Activated T-helper 17 cell treated with anti-CD3 and anti-CD28 coated beads, Interleukin-2, amount 50 U/mL, for 72 hours (primary cell): ENCODE measurements at places on chromosomes 11 and 22.
A peak's percentile ranks its signal among the peaks of the same experiment; 100 is the strongest.

DNA sequence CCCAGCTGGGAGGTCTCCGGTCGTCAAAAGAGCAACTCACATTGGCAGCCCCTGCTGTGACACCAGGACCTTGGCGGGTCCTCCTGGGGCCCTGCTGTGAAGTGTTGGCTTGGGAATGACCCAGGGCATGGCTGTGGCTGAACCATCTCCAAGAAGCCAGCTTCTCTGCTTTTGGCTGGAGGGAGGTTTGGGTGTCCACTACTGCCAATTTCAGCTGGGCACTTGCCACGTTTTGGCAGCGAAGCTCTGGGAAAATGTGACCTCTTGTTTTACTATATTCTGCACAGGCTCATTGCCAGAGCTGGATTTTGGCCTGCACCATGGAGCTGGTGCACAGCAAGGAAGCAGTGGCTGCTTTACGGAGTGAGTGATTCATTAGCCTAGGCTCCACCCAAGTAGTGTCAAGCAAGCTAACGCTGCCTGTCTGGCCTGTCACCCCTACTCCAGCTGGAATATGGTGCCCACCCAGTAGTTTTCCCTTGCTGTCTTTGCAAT, 24.3 kb upstream of the SMCO4 start:
- ATAC-seq: no peak

DNA sequence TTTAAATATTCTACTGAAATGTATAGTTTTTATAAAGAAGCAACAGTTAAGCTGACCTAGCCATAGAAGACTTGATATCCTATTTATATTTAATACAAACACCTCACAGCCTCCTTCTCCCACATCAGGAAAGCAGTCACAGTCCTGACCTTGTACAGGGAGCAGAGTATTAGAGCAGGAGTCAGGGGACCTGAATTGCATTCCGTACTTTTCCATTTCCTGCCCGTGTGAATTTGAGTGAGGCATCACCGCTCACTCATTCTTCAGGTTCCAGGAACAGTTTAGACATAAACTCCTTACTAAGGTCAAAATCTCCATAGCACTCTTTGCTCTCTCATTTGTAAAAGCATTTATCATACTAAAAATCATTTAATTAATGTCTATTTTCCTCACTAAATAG, 482.5 kb upstream of the FAT3 start:
- no peak for ATAC-seq

GRCh38 chr11:75565916-75566762, 4.1 kb downstream of the SERPINH1 start:
- ATAC-seq: no peak

GRCh38 chr11:27761356-27761755, 61.1 kb upstream of the BDNF start:
- no peak for ATAC-seq

GRCh38 chr11:3613998-3614741, 27.6 kb downstream of the ART5 start:
- ATAC-seq: peak; percentile 18

GRCh38 chr22:46287873-46288751, 8.6 kb upstream of the GTSE1 start:
- peak; percentile 92 for ATAC-seq

- ATAC-seq: no peak
These were observed 264.6 kb upstream of the PLET1 start for GRCh38 chr11:112525270-112525669.

- ATAC-seq: no peak
These were observed 27.7 kb downstream of the DNAJC24 start for GRCh38 chr11:31397239-31397834.

DNA sequence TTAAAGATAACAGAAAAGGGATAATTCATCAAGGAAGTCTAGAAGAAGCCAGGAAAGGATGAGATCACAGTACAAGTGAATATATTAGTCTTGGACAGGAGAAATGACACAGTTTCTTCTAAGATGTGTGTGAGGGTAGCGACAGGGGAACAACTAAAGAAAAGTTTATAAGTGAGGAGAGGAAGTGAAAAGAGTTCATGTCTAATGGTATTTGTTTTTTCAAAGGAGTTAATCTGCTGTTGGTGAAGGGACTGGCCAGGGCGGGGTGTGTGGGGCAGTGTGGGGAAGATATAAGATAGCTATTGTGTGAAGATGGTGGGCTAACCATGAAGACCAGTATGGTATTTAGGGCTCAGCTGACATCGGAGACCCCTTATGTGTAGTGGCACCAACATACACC, 7.6 kb upstream of the PPFIBP2 start:
- no peak for ATAC-seq

GRCh38 chr11:28448186-28448585, 340.0 kb downstream of the METTL15 start:
- no peak for ATAC-seq

- ATAC-seq: no peak
These were observed 51.8 kb downstream of the SYN3 start for GRCh38 chr22:33006220-33006954.

DNA sequence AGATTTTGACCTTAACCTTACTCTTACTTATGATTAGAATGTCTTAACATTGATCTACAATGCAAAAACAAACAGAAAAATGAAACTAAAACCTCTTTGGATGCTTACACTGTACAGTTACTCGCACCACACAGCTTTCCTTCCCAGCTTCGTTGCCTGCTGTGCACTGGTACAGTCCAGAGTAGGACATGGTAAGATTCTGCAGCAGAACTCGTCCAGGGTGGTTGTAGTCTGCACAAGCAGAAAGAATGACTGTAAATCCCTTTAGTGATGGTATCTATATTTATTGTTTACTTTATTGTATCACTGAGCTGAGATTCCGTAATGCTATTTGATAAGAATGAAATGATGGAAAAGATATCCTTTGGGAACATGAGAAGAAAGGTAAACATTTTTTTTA, 21.0 kb upstream of the HSPA8 start:
- ATAC-seq: peak; percentile 41

- no peak for ATAC-seq
These were observed 199.9 kb downstream of the MAML2 start for GRCh38 chr11:96143041-96143521.

DNA sequence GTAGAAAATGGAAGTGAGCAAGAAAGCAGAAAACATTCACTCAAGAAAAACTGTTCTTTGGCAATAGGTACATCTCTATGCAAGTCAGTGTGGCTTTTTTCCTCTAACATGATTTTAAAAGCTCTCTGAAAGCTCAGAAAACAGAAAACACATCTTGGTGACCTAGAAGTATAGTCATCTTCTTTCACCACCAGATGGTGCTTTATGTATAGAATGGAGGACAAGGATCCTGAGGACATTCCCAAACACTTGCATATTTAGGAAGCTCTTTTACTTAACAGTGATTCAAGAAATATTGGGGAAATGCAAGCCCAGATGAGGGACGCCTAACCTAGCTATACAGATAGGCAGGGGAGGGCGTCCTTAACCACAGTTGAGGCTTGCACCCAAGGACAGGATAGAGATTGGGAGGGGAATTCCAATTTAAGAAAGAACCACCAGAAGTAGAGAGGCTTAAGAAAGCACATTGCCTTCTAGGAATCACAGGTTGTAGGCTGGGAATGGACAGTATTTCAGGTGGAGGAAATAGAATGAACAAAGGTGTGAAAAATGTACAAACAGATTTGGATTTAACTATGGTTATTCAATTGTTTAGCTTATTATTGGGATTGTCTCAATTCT, 13.8 kb upstream of the CCDC81 start:
- no peak for ATAC-seq

DNA sequence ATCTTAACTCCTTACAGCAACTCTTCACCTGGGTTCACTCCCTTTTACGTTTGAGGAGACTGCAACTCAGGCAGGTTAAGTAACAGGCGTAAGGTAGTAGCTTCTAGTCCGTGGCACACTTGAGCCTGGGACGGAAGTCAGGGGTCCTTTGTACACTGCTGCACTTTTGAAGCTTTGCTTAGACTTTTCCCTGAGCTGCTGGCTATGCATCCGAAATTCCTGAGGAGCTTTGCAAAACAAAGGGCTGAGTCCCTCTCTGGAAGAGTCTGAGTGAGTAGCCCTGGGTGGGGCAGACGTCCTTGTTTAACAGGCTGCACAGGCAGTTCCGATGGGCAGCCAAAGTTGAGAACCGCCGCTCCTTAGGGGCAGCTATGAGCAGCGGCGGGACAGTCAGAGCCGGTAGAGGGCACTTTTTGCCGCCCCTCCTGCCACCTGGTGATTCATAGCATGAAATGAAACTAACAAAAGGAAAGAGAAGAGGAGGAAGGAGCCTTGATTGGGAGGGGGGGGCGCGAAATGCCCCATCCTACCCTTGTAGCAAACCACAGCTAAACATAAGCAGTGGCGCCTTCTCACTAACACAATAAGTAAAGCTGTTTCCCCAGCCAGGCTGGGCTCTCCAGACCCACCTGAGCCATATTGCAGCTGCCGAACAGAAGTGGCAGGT, 1.4 kb downstream of the TMEM109 start:
- peak; percentile 66 for ATAC-seq

DNA sequence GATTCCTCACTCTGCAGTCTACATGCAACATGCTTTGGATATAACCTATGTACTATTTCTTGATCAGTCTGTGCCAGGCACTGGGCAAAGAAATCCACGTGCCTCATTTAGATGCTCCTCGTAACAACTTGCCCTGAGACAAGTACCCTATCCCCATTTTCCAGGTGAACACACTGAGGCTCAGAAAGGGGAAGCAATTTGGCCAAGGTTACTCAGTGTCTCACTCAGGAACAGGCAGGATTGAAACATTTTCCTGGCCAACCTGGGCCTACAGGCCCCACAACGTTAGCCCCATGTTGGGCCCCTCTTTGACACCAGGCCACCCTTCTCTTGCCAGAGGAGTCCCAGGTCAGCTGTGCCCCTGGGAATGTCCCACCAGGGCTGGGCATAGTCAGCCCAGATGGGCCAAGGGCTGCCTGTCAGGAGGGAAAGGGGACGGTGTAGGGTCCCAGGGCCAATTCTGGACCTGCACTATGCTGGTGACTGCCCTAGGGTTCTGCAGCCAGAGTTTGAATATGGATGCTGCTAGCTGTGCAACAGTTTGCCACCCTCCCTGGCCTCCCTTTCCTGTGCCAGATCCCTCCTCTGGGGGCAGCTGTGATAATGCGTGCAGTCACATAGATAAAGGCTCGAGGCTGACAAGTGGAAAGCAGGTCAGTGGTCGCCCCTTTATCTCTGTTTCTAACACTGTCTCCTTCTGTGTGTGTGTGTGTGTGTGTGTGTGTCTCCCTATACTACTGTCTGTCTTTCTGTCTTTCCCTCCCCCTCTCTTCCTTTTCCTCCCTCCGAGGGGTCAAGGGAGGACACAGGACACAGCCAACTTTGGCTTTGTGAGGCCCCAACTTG, 10.4 kb upstream of the EMID1 start:
- no peak for ATAC-seq

DNA sequence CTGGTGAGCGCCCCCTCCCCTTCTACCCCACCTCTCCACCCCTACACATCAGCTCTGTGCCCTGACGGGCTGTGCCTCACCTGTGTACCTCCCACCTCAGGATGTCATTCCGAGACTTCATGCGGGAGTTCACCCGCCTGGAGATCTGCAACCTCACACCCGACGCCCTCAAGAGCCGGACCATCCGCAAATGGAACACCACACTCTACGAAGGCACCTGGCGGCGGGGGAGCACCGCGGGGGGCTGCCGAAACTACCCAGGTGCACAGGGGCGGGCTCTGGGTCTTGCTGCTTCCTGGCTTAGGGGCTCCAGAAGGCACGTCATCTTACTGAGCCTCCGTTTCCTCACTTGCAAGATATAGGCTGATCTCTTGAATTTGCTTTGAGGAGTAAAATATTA, 6.8 kb downstream of the CAPN1 start:
- ATAC-seq: no peak

DNA sequence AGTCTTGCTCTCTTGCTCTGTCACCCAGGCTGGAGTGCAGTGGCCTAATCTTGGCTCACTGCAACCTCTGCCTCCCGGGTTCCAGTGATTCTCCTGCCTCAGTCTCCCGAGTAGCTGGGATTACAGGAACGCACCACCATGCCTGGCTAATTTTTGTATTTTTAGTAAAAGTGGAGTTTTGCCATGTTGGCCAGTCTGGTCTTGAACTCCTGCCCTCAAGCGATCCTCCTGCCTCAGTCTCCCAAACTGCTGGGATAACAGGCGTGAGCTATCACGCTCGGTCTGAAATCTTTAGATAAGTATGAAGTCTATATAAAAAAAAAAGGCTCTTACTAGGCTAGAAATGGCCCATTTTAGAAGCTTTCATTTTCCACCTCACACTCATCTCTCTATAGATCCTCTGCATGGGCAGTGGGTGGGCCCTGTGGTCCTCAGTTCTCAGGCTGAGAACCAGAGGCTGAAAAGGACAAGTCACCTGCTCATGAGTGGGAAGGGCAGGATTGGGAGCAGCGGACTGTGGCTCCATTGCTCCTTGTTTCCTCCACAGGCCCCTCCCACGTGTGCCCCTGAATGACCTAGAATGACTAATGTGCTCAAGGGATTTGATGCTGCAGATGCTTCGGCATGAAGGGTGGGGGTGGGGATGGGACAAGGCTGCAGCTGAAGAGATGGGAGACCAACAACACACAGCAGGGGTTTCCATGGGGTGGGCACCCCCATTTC, 19.8 kb upstream of the PRAME start:
- ATAC-seq: no peak

- no peak for ATAC-seq
These were observed 3.6 kb downstream of the NHERF4 start for GRCh38 chr11:119188887-119189286.

DNA sequence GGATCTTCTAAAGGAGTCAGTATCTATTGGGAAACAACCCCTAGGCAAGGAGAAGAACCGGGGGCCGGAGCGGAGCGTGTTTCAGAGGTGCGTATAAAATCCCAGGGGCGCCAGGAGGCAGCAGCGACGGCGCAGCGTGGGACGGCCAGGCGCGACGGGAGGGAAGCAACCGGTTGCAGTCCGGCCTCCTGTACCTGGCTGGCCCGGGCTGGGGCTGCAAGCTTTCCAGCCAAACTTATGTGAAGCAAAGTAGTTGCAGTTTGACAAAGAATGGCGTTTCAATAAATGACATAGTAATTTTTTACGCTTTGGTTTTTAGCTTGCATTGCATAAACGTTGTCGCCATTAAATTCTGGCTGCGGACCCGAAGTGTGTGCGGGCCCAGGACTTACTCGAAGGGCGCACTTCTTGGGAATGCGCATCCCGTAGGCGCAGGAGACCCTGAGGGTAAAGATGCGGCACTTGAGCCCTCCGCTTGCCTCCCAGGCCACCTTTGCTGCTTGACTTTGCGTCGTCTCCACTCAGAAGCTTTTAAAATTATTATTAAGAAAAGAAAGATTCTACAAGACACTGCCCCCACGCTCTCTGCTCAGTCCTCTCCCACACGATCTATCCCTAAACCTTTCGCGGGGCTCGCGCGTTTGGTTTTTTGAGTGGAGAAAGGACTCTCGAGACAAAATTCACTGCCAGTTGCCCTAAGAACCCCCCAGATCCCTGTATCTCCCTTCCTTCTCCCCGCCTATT, 1.6 kb upstream of the WT1 start:
- ATAC-seq: no peak

GRCh38 chr11:71843858-71844257, 10.9 kb downstream of the DEFB108B start:
- ATAC-seq: no peak
